NCI-H1930 (cell line): ENCODE measurements at places on chromosomes 5 and 9.

- DNase-seq: no peak
Measured at GRCh38 chr9:93207326-93207814, 23.4 kb downstream of the WNK2 start.

DNA sequence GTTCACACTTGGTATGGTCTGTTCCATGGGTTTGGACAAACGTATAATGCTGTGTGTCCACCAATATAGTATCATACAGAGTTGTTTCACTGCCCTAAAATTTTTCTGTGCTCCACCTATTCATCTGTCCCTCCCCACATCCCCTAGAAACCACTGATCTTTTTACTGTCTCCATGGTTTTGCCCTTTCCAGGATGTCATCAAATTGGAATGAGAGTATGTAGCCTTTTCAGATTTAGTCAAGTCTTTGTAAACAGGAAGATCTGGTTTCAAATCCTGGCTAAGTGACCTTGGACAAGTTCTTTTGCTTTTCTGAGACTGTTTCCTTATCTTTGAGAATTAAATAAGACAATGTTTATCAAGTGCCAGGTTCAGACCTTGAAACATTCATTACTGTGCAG, 13.2 kb upstream of the LVRN start:
- no peak for DNase-seq

DNA sequence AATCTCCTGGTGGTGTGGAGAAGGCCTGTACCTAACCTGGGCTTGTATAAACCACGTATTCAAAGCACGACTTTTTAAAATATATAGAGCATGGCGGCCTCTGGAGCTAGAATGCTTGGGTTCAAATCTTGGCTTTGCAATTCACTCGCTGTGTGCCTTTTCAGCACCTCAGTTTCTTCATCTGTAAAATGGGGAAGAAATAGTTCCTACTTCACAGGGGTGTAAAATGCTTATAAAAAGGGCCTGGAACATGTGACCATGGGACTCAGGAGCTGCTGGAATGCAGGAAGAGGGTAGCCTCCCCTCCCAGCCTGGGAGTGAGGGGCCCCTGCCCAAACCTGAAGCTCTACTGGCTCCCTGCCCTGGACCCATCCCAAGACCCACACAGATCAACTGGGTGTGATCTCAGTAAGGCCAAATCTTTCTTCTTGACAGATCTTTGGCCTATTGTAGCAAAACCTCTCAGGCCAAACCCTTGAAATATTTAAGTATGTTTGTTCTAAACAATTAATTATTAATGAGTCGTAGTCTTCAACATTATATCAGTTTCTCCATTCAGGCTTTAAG, 269.0 kb downstream of the ZSWIM6 start:
- DNase-seq: no peak

DNA sequence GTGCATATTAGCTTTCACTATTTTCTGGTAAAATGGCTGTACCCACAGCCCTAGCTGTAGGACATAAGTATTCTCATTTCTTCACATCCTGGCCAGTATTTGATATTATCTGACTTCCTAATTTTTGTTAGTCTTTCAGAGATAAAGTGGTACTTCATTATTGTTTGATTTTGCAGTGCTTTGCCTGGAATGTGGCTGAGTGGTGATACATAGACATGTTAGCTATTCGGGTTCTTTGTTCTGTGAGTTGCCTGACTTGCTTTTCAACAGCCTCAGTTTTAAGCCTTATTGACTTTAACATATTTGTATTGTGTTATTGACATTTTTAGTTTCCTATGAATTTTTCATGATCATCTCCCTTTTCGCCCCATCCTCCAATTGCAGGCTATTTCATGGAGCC, 161.1 kb downstream of the GABBR2 start:
- no peak for DNase-seq

DNA sequence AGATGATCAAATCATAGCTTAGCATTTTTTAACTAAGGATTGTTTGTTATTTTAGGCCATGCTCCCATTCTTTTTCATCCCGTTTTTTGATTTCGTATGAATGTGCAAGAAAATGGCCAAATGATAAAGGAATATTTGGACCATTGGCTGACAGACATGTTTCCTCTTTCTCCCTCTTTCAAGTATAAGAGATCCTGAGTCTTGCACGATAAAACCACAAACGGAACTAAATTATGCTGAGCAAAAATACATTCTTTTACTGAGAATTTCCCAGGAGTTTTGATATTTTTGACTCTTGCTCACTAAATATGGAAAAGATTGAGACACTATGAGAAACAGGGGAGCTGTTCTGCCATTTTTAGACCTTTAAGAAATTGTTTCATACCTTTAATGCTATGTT, 90.4 kb upstream of the KLF9 start:
- no peak for DNase-seq

DNA sequence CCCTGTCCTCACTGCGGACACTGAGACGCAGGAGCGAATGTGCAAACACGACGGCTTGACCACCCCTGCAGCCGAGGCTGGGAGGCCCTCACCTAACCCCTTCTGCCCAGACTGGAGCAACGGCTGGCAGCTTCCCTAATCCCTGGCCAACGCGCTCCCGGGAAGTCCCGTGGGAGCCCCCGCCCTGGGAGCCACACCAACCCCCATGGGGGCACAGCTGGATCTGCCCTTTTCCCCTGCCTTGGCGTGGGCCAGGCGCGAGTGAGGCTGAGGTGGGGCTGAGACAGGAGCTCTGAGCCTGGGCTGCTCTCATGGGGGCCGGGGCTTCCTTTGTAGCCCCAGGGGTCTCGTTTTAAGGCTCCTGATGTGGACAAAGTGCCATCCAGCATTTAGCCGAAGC, 4.6 kb upstream of the DNLZ start:
- no peak for DNase-seq

DNA sequence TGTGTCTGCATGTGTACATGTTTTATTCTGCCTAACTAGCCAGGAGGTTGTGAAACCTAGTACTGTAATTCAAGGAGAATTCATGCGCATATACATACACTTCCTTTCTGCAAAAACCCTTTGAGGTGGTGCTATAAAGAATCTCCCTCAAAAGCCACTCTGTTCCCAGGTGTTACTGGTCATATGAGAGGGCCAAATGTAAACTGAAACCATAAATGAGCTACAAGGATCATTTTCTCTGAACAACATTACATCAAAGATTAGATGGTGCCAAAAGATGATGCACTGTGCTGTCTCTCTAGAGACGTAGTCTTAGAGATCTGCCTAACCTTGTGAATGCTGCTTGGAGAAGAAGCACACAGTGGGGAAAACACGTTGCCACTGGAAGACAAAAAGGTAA, 15.7 kb downstream of the NREP start:
- no peak for DNase-seq

GRCh38 chr9:99365233-99365980, 143.3 kb downstream of the SEC61B start:
- DNase-seq: no peak

DNA sequence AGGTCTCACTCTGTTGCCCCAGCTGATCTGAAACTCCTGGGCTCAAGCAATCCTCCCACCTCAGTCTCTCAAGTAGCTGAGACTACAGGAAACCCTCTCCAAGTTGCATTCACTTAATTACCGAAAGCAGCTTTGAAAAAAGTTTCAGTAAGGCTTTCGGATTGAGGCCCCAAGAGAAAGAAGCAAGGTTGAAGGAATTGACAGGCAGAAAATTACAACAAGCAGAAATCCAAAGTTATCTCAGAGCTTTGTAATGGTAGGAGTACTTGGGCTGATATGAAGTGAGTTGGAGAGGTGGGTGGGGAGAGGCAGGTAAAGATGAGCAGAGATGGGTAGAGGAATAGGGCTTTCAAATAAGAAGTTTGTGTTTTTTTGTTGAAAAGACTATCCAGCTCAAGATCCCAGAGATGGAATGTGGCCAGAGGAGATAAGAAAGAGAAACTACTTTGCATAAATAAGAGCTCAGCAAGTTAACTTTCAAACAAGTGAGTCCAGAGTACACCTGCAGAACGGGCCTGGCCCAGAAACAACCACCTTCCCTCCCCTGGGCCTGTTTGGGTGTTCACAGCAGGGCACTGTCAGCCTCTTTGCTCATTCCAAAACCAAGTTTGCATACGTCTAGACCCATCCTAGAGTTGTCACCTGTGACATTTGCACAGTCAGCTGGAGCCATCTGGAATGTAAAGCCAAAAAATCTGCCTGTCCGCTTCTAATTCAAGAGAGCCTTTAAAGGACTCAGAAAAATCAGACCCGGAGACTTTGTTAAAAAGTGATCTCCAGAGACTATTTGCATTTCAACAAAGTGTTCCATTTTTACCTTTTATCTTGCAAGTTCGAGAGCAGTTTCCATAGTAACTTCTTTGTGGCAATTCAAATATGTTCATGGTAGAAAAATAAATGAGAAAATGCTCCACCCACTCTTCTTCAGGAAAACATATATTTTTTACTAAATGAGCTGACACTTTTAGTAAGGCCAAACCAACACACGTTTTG, 2.2 kb upstream of the CLINT1 start:
- DNase-seq: no peak

DNA sequence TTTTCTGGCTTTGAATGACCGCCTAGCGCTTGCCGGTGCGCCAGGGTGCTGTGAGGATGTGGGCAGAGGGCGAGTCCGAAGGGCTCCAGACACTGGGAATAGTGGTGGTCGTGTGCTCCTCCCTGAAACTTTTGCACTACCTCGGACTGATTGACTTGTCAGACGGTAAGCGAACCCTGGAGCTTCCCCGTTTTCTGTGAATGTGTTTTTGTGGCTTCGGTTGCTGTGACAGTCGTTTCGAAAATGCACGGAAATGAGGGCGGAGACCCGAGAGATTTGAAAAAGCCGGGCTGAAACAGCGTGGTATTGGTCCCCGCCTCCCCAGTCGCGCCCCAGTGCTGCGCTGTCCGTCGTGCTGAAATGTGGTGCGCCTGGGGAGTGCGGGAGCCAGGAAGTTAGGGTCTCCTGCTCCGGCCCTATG, 102.5 kb upstream of the GABRP start:
- no peak for DNase-seq

- no peak for DNase-seq
Measured at GRCh38 chr9:76025286-76025685, 134.8 kb downstream of the PCSK5 start.

DNA sequence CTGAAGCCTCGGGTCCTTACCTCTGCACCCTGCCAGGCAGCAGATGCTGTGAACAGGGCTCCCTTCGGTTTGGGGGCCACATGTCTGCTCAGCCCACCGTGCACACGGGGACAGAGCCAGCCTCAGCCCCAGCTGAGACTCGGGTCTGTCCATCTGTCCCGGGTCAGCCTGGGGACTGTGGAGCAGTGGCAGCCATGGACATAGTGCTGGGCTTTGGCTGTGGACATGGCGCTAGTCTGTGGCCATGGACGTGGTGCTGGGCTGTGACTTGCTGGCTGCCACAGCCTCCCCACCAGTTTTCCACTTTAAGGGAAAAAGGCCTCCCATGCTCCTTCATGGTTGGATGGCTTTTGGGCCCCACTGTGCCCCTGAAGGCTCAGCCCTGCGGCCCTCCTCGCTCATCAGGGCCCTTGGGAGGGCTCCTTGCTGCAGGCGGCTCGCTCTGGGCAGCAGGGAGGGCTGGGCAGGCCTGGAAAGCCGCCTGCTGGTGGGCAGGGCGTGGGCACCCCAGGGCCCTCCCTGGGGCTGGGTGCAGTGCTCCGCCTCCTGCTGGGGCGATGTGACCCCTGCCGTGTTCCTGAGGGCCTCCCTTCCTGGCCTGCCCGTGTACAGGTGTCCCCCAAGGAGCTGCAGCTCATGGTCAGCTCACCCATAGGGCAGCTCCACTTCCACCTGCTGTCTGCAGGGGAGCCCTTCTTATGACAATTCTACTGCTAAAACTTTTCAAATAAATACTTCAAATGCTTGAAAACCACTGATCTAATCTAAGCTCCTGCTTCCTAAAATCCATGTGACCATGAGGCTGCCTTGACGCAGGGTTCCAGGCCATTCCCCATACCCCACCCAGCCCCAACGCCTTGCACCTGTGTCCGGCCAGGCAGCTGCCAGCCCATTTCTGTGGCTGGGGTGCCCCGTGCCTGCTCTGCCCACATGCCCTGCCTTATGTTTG, 112.1 kb upstream of the LMX1B start:
- no peak for DNase-seq
